ENCODE measurements at places on chromosomes 1 and 21.

DNA sequence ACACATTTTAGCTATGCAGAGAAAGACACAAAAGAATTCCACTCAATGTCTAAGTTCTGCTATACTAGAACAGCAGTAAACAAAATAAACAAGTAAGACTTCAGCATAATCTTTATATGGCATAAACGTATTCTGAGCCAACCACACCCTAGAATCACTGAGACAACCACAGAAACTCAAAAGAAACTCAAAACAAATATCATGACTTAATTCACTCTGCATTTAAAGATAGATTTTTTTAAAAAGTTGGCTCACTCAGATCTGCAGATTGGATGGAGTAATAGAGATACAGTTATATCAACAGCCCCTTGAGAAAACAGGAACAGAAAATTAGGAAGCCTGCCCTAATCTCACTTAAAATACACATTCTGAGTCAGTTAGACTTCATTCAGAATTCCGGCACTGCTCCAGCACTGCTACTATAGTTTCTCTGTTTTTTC lies 95.0 kb downstream of the COL24A1 start:
- no peak for DNase-seq

DNA sequence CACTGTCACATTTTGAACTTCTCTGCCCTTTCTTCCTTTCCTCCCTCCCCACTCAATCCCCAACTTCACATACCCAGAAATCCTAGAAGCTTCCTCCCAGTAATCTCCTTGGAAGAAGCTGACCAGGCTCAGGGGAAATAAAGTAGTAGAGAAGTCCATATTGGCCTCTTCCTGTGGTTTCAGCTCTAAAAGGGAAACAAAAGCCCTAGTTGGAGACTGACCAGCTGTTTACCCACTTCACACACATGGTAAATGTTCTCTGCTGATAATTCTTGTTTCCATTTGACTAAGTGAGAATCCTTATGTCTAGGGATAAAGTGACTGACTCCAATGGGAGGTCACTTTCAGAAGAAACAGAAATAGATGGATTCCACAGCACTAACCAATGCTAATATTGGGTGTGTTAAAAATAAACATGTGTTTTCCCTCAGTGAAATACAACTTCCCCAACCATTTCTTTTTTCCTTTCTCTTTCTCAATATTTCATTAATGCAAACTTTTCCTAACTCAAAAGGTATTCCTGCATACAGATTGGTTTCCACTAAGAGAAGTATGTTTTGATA lies 178.9 kb upstream of the DPT start:
- DNase-seq, result no peak

GRCh38 chr1:17215545-17215890 lies 10.6 kb downstream of the PADI1 start:
- no peak for DNase-seq

DNA sequence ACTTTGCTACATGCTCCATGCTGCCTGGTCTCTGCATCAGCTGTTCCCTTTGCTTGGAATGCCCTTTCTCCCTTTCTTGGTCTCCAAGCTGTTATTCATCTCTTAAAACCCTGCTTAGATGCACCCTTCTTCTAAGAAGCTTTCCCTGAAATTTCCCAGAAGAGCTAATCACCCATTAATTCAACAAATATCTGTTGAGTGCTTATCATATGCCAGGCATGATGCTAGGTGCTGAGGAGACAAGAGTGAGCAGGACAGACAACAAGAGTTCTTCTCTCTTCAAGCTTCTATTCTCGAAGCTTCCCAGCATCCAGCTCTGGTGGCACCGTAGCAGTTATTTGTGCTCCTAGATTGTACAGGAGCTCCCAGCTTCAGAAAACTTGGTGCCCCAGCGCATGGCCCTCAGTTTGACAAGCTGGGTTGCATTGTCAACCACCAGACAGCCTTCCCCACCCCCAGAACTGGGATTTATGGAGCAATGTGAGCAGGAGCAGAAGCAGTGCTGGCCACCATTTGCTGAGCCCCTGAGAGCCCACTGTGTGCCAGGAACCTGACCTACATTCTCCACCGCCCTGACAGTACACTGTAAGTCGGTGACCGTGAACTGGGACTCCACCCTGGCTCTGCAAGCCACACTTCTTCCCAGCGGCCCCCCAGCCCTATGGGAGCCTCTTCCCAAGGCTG lies 68.0 kb upstream of the ACOT11 start:
- no peak for DNase-seq

- no peak for DNase-seq
Observed at GRCh38 chr1:85258536-85259117, 835 bp downstream of the C1orf52 start.

GRCh38 chr21:40153351-40153750 lies 286.1 kb downstream of the PCP4 start:
- no peak for DNase-seq

- DNase-seq, result no peak
Observed at GRCh38 chr1:8118031-8118451, 91.9 kb upstream of the ERRFI1 start.

- DNase-seq, result peak; percentile 50
Observed at GRCh38 chr1:244918421-244919319, 54.3 kb upstream of the HNRNPU start.

- DNase-seq, result no peak
Observed at GRCh38 chr1:157961805-157962762, 31.4 kb upstream of the KIRREL1 start.

- no peak for DNase-seq
Observed at GRCh38 chr1:211309617-211310016, 17.0 kb upstream of the TRAF5 start.

DNA sequence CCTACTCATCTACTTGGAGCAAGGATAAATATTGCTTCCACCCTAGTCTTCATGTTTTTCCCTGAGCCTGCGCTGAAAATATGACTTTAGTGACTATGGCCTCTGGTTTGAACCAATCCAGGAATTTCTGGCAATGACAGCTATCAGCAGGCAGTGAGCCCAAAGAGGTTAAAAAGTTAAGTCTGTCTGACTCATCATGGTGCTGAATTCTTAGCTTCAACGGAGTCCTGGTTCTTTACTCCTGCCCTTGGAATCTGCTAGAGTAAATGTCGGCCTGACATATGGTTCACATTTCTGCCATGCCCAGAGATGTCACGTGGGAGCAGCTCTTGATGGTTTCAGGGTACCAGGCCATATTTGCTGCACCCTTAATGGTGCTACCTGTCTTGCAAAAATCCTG lies 351.6 kb upstream of the PLXNA2 start:
- DNase-seq, result no peak

DNA sequence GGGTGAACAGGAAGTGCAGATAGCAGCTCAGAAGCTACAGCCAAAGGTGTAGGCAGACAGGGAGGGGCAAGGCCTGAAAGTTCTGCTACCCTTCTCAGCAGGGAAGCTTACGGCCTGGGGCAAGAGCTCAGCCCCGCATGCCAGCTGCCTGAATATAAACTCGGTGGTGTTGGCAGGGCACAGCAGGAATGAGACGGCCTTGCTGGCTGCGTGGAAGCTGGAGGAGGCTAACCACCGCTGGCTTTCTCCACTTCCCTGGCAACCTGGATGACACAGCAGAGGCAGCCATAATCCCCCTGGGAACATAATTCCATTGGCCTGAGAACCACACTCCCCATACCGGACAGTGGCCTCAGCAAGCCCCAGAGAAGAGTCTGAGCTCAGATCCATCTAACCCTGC lies 81.9 kb upstream of the PRRC2C start:
- no peak for DNase-seq

DNA sequence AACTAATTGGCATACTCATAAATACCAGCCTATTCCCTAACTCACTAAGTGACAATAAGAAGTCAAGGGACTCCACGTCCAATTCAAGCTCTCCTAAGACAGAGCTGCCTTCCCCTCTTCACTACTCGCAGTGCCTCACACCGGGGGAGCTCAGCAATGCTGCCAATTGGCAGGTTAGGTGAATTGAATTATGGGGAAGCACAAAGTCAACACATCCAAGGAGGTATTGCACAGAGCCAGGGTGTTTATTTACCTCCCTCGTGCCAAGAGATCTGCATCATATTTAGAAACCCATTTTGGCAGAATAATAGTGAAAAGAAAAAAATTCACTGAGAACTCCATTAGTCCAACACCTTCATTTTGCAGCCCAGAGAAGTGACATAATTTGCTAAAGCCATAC lies 20.4 kb upstream of the TNR start:
- DNase-seq, result no peak

GRCh38 chr1:192967901-192968300 lies 91.3 kb downstream of the UCHL5 start:
- no peak for DNase-seq
